Cardiac muscle cell (in vitro differentiated cells and primary cell): ENCODE measurements at places on chromosomes 13 and 19. TPM values are rescaled to one million over a fixed set of nuclear protein-coding genes. Genes with fewer than 3 reads are reported as not detected.

DNA sequence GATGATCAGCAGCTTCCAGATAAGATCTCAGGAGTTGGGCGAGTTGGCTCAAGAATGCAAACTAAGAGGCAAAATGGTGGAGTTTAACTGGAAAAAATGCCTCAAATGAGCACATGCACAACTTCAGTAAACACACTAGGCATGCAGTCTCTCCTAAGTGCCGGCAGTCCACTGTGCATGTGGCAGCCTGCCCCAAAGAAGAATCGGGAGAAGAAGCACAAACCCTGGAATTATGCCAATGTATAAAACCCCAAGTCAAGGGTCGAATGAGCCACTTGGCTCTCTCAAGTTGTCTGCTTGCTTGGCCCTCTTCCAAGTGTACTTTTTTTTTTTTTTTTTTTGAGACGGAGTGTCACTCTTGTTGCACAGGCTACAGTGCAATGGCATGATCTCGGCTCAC lies 53.3 kb upstream of the SLITRK1 start:
- DNase-seq, result no peak

DNA sequence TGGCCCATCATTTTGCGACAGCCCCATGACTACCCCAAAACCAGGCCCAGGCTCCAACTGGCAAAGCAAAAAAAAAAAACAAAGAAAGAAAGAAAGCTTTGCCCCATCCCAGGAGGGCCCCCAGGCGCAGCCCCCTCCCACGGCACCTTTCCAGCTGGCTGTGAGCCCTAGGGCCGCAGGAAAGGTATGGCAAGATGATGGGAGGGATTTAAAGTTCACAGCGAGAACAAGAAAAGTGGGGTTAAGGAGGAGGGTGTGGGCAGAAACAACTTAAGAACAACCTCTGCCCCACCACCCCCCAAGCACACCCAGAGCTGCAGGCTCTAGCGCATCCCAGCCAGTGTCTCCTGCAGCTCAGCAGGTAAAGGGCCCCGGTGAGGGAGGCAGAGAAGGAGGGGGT lies at the start of gene CYP2F1:
Gene CYP2F1, plus strand, starts transcription at position 301 of the 400 bp plus-strand sequence. CDS start 1,757 bp downstream, outside the sequence.
- no peak for DNase-seq

- DNase-seq, result no peak
These were observed 284.3 kb downstream of the FOXO1 start for GRCh38 chr13:40381935-40382764.

DNA sequence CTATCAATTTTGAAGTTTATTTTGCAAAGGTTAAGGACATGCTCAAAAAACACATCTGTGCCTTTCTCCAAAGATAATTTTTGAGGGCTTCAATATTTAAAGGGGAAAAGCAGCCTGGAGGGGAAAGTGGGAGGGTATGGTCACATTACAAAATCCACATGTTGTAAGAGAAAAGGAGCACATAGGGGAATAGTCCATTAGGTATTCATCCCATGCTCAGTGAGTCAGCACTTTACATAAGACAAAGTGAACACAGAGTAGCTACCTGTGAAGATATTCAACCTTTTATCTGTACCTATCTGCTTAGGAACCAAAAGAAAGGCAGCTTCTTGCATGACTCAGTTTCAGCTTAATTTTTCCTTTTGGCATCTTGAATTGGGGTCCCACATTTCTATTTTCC lies 932.0 kb downstream of the SLITRK6 start:
- DNase-seq, result no peak

Gene CNMD
- 0.15 TPM in 1 of 2 replicates, not detected in the other for total RNA-seq

Gene ZNF653
- 13.8 and 19.0 TPM in 2 replicates for total RNA-seq

Gene ZNF730
- 3.4 and 7.8 TPM in 2 replicates for total RNA-seq

Gene ING1
- 24.2 and 28.6 TPM in 2 replicates for total RNA-seq

- DNase-seq, result no peak
These were observed 60.8 kb downstream of the CEBPG start for GRCh38 chr19:33434069-33434885.

Gene SKA3
- total RNA-seq, result 4.1 and 7.8 TPM in 2 replicates

- no peak for DNase-seq
These were observed 30.2 kb downstream of the COL4A2 start for GRCh38 chr13:110337247-110337646.

DNA sequence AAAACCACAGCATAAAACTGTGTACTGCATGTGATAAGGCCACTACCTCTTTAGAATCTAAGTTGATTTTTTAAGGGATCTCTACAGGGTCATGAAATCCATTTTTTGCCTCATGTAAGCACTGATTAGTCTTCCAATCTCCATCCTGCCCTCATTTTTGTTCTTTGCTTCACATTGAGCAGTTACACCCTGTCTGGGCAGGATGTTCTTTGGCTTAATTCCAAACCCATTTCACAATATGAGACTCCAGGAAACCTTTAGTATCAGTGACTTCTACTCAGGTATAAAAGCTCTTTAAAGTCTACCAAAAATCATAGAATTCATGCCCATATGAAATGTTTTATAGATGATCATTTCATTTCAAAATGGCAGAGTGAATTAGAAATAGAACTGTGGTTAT lies 592.6 kb downstream of the TBC1D4 start:
- peak; percentile 40 for DNase-seq

Gene ZNF600
- total RNA-seq, result 1.6 and 2.0 TPM in 2 replicates

GRCh38 chr13:44574466-44574855 lies 1.7 kb downstream of the TSC22D1 start:
- DNase-seq, result no peak

- DNase-seq, result no peak
These were observed 6.8 kb downstream of the GAMT start for GRCh38 chr19:1394252-1395193.

DNA sequence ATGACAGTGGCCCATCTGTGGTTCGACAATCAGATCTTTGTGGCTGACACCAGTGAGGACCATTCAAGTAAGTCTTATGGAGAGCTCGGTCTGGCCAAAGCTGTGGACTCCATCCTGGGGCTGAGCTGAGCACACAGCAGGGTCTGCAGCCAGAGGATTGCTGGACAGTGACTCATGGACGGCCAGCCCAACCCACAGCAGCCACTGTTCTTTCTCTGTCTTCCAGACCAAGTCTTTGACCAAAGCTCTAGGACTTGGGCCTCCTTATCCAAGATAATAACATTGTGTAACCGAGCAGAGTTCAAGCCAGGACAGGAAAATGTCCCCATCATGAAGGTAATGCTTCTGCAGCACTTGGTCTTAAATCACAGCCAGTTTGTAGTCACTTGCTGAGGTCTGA lies 12.4 kb downstream of the ATP12A start:
- DNase-seq, result no peak

DNA sequence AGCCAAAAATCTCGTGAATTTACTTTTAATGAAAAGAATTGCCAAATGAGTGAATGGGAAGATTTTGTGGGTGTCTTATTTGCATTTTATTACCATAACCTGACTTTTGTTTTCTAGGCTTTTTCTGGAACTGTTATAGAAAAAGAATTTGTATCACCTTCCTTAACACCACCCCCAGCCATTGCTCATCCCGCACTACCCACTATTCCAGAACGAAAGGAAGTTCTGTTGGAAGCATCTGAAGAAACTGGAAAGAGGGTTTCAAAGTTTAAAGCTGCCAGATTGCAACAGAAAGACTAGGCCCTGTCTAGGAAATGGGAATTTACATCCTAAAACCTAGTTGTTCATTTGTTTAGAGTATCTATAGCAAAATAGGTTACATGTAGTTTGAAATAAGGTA lies 72.7 kb downstream of the URI1 start:
- DNase-seq, result no peak

DNA sequence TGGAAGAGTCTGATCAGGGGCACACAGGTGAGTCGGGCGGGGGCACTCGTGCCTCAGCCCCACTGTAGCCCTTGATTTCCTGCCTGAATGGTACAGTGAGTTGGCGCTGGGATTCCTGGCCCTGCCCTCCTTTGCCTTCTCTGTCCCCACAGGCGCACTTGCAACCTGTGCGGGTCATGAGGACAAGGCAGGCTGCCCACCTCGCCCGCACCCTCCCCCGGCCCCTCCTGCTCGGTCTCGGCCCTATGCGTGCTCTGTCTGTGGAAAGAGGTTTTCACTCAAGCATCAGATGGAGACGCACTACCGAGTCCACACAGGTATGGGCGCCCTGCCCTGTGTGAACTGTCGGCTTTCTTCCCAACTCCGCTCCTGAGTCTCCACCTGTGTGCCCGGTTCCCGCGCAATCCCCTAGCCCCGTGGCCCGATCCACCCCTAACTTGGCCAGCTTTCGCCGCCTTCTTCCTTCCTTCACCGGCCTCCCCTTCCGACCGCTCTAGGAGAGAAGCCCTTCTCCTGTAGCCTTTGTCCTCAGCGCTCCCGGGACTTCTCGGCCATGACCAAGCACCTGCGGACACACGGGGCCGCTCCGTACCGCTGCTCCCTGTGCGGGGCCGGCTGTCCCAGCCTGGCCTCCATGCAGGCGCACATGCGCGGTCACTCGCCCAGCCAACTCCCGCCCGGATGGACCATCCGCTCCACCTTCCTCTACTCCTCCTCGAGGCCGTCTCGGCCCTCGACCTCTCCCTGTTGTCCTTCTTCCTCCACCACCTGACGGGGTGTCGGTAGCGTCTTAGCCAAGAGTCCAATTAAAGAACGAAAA lies 1.6 kb upstream of the KMT2B start:
- peak; percentile 72 for DNase-seq

Gene GARIN5A
- total RNA-seq, result 7.7 and 9.4 TPM in 2 replicates

GRCh38 chr13:45943120-45943519 lies 91.6 kb upstream of the SIAH3 start:
- DNase-seq, result no peak

DNA sequence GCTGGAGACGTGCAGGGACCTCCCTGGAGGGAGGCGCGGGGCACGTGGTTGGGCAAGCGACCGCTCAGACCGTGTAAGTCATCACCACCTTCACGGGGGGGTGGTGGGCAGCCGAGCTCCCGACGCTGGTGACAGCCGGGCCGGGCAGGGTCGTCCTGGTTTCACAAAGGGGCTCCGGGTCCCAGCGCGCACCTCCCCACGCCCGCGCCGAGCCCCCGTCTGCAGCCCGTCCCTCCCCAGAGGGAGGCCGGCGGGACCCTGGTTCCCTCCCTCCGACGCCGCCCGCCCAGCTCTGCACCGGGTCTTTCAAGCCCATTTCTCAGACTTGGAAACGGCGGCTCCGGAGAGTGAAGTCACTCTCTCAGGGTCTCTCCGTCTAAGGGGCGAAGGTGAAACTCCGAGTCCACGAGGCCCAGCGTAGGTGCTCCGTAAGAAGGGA lies 729 bp upstream of the ARID3A start:
- peak; percentile 31 for DNase-seq

Gene FUT6
- 0.42 TPM in 1 of 2 replicates, not detected in the other for total RNA-seq

GRCh38 chr13:46313432-46314257 lies 73.4 kb downstream of the RUBCNL start:
- DNase-seq, result no peak

Gene FFAR1
- total RNA-seq, result not detected in 2 replicates

Gene DPF1
- total RNA-seq, result 7.8 and 9.6 TPM in 2 replicates

GRCh38 chr19:18292810-18293641 lies 11.6 kb upstream of the JUND start:
- DNase-seq, result peak; percentile 90

GRCh38 chr19:29812080-29812880 lies 489 bp downstream of the CCNE1 start:
- peak; percentile 28 for DNase-seq

Gene RASIP1
- 3.2 and 5.5 TPM in 2 replicates for total RNA-seq

GRCh38 chr19:13765395-13766094 lies 1.2 kb downstream of the MRI1 start:
- DNase-seq, result no peak

- DNase-seq, result no peak
These were observed 30.1 kb downstream of the KLF12 start for GRCh38 chr13:74103970-74104555.

- no peak for DNase-seq
These were observed 3.4 kb upstream of the PSMC4 start for GRCh38 chr19:39967561-39967960.

Gene ITGBL1
- not detected in 2 replicates for total RNA-seq
